ENCODE measurements at places on chromosomes 3 and 15.

- no peak for DNase-seq
These were observed 516.8 kb upstream of the PROK2 start for GRCh38 chr3:72301779-72302178.

DNA sequence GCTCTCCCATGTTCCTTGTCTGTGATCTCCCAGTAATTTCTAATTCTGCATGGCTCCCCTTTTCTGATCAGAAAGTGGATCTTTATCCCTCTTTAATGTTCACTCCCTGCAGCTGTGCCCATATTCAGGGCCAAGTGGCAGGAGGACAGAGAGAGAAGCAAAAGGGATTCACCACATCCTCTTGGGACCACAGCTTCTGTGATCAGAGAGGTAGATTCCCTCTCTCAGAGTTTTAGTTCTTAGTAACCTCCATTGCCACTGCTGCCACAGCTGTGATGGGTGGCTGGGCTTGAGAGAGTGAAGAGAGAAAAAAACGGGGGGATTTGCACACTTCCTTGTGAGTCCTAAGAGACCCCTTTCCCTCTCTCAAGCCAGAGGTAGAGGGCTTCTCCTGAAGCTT lies 49.2 kb downstream of the GLCE start:
- DNase-seq = no peak

GRCh38 chr3:53375019-53375418 lies 27.7 kb upstream of the DCP1A start:
- no peak for DNase-seq

DNA sequence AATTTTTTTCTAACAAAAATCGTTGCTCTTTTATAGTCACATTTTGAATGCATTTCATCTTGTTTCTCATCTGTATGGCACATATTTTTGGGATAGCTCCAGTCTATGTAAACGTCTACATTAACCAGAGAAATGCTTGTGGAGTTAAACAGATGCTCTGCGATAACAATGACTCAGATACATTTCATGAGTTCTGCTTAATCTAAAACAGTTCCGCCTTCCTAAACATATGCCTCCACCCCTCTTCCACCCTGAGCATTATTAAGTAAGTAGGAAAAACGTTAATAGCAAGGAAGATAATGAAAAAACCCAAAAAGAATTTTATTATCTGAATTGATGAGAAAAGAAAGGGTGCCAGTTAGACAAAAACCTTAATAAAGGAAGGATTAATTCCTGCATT lies 396.1 kb downstream of the TUSC7 start:
- DNase-seq = no peak

DNA sequence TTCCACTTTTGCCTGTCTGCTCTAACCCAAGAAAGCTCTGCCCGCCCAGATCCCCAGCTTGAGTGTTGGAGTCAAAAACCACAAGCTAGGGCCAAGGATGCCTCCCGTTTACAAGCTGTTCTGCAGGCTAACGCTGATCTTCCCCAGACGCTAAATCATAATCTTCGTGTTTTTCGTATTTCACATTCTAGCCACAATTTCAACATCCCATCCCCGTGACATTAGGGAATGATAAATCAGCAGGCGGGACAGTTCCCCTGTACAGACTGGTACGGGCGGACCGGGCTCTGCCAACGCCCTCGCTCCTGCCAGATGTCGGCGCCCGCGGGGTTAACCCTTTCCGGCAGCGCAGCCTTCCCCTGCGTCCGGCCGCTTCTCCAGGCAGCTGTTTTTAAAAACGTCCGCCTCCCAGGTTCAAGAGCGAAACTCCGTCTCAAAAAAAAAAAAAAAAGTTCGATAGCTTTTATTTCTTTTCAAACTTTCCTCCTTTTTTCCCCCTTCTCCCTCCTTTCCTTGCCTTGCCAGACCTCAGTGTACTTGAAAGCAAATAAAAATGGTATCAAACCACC lies 81.0 kb upstream of the BNC1 start:
- DNase-seq = no peak

DNA sequence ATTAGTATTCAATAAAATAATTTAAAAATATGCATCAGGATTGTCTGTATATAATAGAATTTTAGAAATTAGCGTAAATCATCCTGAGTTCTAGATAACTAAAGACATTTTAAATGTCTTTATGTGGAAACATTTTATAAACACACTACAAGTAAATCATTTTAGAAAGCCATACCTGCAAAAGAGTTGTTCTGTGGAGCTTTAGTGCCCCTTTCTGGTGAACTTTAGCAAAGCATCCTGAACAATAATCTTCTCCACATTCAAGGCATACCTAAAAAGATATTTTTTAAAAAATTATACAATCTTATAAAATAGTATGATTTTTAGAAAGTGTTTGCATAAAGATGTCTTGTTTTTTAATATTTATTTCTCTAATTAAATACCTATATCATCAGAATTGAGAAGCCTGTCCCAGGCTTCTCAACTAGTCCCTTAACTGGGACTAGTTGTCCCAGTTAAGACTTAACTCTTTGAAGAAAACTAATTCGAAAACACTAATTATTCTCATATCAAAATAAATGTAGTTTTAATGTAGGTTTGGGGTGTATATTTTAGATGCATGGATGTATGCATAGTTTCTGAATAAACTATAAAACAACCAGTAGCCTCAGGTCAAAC lies 29.7 kb downstream of the ZBBX start:
- no peak for DNase-seq

DNA sequence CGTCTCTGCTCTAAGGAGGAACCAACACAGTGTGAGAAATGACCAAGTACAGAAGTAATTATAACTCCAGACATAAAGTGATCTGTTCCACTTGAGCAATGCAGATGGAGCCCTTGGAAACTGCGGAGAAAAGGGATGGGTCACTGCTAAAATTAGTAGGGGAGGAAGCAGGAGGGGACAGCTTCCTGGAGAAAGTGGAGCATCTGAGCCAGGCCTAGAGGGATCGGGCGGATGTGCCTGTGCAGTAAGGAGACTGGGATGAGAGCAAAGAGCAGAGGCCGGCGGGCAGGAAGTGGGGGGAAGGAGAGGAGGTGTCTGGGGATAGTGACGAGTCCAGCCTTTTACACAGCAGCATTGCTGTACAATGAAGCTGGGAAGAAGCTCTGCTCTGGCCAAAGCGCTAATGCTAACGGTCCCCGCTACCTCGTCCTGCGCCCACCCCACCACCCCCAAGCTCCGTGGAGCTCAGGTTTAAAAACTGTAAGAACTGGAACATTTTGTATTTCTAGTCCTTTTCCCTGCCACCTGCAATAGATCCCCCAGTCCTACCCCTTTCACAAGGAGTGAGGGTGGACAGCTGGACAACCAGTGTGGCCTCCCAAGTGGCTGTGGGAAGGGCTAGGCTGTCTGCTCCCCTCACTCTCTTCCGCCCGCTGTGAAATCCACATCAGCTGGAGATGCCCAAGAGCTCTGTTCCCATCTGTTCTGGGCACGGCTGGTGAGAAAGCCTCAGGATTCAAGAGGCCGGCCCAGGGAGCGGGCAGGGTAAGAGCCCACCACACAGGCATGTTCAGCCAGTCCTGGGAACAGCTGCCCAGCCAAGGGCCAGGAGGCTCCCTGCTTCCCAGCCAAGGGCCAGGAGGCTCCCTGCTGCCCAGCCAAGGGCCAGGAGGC lies 53.0 kb upstream of the HES1 start:
- no peak for DNase-seq

GRCh38 chr15:58344213-58345070 lies 87.3 kb upstream of the LIPC start:
- no peak for DNase-seq

GRCh38 chr3:42214565-42215283 lies 51.3 kb downstream of the CCK start:
- no peak for DNase-seq

DNA sequence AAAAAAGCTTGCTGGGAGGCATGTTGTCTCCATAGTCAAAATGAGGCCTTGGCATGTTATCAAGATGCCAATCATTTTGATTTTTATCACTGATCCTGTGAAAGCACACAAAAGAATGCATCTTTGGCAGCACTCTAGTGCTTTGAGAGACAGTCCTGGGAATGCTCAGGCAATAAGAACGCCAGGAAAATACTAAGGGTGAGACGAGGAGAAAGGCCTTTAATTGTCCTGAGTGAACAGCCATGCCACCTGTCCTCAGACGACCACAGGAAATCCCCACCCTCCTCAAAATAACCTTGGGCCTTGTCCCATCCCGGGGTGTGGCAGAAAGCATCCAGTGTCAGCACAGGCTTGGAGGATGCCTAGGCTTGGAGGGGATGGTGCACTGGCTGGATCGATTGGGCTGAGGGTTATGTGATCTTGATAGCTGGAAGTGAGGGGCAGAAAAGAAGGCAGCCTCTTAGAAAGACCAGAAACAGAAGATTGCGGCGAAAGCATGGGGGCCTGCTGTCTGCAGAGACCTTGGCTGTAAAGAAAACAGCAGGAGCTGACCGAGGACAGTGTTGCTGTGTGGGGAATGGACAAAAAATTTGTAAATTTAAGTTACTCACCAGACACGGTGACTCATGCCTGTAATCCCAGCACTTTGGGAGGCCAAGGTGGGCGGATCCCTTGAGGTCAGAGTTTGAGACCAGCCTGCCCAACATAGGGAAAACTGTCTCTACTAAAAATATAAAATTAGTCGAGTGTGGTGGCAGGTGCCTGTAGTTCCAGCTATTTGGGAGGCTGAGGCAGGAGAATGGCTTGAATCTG lies 7.3 kb downstream of the TMEM158 start:
- no peak for DNase-seq

DNA sequence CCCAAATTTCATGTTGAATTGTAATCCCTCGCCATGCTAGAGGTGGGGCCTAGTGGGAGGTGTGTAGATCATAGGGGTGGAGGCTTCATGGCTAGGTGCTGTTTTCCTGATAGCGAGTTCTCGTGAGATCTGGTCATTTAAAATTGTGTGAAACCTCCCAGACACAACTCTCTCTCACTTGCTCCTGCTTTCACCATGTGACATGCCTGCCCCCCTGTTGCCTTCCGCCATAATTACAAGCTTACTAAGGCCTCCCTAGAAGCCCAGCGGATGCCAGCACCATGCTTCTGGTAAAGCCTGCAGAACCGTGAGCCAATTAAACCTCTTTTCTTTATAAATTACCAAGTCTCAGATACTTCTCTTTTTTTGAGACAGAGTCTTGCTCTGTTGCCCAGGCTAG lies 36.0 kb downstream of the CCDC54 start:
- DNase-seq = no peak

- no peak for DNase-seq
These were observed 22.5 kb upstream of the TSC22D2 start for GRCh38 chr3:150385296-150386242.

DNA sequence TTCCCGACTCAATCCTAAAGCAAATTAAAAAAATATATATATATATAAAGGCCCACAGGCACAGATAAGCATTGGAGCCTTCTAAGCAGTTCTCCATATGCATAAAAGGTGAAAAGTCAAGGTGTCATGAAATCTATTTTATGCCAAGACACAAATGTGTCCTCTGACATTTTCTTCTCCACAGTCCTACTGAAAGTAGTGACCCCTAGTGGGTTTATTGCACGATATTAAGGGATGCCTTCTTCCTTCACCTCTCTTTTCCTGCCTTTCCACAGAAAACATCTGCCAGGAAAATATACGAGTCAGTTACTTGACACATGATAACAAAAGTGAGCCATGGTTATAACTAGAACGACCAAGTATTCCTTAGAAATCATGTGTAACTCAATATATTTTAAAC lies 303.2 kb downstream of the TIGIT start:
- no peak for DNase-seq

DNA sequence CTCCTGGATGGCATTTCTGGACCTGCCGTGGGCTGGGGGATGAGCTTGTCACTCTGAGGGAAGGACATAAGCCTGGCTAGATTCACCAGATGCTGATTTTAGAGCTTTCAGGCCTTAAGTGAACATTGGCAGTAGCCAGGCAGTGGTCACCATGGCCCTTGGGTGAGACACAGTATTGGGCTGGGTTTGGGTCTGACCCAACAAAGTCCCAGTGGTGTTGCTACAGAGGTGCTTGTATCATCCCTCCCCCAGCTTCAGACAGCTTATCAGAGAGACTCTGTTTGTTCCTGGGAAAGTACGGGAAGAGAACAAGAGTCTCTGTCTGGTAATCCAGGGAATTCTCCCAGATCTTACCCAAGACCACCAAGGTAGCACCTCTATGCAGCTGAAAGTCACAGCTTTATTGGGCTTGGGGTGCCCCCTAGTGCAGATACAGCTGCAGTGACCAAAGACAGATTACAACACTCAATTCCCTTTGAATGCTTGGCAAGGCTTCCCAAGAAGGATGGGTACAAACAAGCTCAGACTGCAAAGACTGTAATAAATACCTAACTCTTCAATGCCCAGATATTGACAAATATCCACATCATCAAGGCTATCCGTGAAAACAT lies 9.8 kb upstream of the RUVBL1 start:
- DNase-seq = no peak

DNA sequence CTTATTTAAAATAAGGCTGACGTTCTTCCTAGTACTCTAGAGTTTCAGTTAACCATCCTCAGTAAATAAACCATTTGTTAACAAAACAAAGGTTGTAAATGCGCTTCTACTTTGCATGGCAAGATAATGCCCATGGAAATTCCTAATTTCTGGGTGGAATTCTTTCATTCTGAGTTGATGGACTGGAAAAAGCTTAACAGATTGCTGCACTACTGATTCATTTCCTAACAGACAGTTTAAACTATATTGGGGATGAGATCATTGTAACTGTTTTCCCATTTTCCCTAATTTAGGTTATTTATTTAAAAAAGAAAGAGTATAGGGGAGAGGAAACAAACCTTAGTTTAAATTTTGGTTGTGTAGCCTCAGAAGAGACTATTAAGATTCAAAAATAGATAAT lies 342.2 kb downstream of the NLGN1 start:
- no peak for DNase-seq

DNA sequence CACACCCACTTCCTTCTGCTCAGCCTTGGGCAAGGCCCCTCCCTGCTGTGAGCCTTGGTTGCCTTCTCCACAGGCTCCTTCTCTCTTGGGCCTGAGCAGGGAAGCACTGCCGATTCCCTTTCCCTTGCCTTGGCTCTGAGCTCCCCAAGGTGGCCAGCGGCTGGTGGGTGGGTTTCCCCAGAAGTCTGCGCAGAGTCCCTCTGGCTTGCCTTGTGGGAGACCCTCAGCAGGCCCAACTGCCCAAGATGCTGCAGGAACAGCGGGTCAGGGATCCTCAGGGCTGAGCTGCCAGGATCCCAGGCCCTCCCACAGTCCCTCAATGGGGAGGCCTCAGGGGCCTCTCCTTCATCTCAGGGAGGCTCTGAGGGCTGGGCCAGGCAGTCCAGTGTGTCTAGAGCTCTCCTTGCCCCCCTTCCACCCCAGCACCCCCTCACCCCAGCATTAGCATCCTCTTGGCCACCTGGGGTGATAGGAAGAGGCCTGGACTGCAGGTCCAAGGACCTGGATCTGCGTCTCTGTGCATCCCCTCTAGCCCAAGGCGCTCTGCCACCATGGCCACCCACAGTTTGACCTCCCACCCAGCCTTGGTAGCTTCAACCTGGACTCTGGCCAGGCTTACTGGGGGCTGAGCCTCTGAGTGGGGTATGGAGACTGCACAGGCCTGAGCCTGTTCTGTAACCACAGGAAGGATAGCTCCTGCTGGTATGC lies 68.6 kb downstream of the EXOG start:
- DNase-seq = no peak

DNA sequence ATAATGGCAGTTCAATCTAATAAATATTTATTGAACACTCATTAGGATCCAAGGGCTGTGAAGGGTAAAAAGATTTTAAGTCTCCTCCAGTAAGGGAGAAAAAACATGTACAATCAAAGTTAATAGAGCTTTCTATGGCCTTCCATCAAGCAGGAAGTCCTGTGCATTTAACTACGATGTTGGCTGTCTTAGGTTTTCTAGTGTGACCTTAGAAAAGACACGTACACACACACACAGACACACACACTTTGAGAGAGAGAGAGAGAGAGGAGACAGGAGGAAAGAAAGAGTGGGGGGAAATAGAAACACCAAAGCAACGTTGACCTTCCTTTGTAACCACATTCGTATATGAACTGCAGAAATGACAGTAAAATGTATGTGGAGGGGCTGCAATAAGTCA lies 126.1 kb upstream of the TMC3 start:
- no peak for DNase-seq
